ENCODE measurements at places on chromosomes 12 and 14.

GRCh38 chr12:109134186-109134917 is 18.0 kb downstream of the ACACB start:
- DNase-seq, result no peak

GRCh38 chr14:61129168-61129745 is 148.2 kb downstream of the SLC38A6 start:
- DNase-seq, result no peak

GRCh38 chr12:65022421-65022820 is 98.7 kb downstream of the WIF1 start:
- no peak for DNase-seq

DNA sequence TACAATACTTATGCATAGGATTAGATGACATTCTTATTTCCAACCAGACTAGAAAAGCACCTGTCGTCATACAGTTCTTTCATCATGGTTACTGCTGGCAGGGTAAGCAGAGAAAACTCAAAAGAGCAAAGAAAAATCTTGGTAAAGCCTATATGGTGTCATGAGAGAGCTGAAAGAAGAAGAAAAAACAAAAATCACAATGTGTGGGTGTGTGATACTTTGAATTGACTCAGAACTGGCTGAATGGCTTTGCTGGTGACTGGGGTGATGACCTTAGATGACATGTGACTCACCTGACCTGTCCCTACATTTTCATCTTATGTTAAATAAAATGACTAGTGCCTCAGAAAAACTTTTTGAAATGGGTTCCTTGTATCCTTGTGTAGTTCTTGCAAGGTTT is 278.1 kb upstream of the LMO3 start:
- no peak for DNase-seq

DNA sequence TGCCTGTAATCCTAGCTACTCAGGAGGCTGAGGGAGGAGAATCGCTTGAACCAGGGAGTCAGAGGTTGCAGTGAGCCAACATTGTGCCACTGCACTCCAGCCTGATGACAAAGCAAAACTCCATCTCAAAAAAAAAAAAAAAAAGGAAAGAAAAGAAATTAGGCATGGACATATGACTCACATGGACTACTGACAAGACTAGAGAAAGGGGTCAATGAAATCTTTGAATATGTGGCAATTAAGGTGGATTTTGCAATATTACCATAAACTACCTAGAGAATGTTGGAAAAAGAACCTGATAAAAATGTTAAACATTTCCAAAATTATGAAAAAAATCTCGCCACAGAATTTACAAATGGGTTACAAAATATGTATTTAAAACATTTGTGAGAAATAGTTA is 873.6 kb downstream of the C12orf50 start:
- DNase-seq, result no peak

DNA sequence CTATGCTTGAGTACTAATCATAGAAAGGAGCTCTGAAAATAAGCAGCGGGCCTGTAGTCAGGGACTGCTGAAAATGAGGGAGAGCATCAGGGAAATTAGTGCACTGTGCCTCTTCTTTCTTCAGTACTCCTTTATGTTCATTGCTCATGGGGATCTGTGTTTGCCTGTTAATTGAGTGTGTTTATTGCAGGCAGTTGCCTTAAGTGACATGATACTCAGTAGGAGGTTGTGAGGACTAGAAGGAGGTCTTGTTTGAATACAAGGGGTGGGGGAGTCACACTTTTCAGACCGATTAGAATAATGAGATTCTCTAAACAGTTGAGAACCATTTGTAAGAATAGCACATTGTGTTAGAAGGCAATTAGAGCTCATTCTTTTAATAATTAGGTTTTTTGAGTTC is 102.6 kb upstream of the SLCO1C1 start:
- DNase-seq, result no peak

GRCh38 chr12:573232-573631 is 90.0 kb downstream of the NINJ2 start:
- DNase-seq, result no peak

- no peak for DNase-seq
Measured at GRCh38 chr12:11780521-11781101, 131.1 kb downstream of the ETV6 start.

- no peak for DNase-seq
Measured at GRCh38 chr14:51307551-51307950, 67.5 kb downstream of the TMX1 start.

DNA sequence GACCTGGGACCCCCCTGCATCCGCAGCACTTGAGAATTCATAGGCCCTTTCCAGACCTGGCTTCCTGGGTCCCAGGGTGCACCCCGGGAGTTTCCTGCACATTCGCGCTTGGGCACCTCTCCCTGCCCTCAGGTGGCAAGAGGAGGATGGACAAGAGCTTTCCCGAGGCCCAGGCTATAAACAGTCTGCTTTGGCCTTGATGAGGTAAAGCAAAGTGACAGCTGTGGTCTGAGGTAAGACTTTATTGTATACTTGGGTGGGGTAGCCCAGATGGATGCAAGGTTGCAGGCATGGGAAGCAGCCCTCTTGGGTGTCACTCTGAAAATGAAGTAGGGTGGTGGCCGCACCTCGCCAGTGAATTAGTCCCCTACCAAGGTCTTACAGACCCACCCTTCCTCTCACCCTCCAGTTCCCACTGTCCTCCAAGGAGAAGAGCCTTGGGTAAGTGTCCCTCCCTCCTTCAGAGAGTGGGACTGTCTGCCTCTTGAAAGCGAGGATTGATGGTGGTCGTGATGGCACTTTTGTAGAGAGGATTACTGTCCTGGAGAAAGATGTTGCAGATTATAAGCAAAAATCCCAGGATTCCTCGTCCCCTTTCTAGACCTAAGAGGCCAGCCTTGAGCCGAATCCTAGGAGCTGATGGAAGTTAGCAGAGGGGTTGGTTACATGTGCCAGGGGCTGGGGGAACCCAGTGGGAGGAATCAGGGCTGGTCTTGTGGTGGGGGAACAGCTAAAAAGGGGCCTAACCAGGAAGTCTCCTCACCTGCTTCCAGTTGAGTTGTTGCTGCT is 10.6 kb upstream of the CSAD start:
- DNase-seq, result no peak

DNA sequence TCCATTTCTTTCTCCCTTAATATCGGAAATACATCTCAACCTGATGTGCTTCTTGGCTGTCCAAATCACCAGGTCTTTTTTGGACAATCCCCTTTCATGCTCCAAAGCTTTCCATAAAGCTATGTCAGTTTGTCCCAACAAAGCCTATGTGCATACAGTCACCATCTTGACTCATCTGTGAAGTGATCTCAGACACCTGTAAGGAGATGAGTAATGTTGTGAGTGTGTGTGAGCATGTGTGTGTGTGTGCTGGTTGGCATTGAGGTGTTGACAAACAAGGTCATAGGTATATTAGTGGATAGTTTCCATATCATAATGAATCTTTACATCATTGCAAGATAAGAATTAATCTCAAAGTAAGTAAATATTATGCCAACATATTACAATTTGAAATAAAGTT is 1243.3 kb upstream of the SEL1L start:
- DNase-seq, result no peak

DNA sequence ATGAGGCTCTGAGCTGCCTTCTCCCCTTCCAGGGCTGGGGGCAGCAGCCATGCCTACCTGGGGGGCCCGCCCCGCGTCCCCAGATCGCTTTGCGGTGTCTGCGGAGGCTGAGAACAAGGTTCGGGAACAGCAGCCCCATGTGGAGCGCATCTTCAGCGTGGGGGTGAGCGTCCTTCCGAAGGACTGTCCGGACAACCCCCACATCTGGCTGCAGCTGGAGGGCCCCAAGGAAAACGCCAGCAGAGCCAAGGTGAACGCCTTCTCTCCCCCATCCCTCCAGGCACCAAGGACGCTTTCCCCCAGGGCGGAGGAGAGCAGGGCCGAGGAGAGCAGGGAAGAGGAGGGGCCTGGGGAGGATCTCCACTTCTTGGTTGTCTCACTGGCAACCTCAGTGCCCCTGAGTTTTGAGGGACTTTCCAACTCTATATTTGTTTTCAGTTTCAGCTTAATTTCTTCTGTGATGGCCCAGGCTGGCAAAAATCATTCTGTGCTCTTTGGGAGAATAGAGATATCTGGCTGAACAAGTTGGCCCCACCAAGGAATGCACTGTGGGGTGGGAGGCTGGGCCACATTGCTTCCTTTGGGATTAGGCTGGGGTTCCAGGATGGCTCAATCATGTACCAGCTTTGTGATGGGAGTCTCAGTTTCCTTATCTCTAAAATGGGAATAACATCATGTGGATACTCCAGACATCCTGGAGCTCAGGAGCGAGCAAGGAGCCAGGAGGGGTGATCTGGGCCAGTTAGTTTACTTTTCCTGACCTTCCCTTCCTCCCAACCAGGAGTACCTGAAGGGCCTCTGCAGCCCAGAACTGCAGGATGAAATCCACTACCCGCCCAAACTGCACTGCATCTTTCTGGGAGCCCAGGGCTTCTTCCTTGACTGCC is 1.2 kb downstream of the KHNYN start:
- peak; percentile 81 for DNase-seq

GRCh38 chr12:20985399-20985798 is 145.6 kb upstream of the SLCO1B1 start:
- no peak for DNase-seq

GRCh38 chr12:52710730-52711129 is 7.4 kb upstream of the KRT77 start:
- no peak for DNase-seq

- DNase-seq, result no peak
Measured at GRCh38 chr12:112855375-112855774, 51.4 kb upstream of the OAS1 start.

DNA sequence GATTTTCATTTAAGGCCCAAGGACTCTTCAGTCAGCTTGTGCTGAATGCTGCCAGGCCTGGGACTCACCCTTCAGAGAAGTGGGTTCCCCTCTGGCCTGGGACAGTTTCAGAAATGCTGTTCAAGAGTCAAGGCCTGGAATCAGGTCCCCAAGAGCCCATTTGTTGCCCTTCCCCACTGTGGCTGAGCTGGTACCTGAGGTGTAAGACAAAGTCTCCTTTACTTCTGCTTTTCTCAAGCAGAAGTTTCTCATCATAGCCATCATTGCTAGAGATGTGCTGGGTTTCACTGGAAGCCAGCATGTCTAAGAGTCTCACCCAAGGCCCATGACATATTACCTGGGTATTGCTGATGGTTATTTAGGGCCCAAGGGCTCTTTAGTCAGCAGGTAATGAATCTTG is 8.9 kb downstream of the FANCM start:
- DNase-seq, result no peak

GRCh38 chr14:104547310-104547997 is 32.1 kb upstream of the C14orf180 start:
- no peak for DNase-seq

DNA sequence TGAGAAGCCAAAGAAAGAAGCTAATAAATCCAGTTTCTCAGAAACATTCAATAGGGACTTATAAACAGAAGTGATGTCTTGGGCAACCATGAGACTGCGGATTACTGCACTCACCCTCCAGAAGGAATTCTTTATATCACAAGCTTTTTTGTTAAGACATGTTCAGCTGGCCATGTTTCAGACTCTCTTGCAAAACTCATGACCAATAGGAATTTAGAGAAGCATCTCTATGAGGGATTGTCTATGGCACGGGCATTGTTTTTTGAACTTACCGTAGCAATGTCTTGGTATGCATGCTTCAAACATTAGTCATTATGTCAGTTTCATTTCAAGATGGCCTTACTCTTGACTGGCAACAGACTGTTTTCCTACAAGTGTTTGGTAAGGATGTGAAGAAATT is 15.5 kb upstream of the ZNF268 start:
- no peak for DNase-seq

- DNase-seq, result no peak
Measured at GRCh38 chr12:100955139-100955538, 160.6 kb downstream of the ANO4 start.

GRCh38 chr12:59716043-59716442 is 120.2 kb downstream of the SLC16A7 start:
- no peak for DNase-seq

- no peak for DNase-seq
Measured at GRCh38 chr14:78469947-78470346, 299.8 kb downstream of the NRXN3 start.

- no peak for DNase-seq
Measured at GRCh38 chr12:27618836-27619235, 77.4 kb upstream of the REP15 start.

DNA sequence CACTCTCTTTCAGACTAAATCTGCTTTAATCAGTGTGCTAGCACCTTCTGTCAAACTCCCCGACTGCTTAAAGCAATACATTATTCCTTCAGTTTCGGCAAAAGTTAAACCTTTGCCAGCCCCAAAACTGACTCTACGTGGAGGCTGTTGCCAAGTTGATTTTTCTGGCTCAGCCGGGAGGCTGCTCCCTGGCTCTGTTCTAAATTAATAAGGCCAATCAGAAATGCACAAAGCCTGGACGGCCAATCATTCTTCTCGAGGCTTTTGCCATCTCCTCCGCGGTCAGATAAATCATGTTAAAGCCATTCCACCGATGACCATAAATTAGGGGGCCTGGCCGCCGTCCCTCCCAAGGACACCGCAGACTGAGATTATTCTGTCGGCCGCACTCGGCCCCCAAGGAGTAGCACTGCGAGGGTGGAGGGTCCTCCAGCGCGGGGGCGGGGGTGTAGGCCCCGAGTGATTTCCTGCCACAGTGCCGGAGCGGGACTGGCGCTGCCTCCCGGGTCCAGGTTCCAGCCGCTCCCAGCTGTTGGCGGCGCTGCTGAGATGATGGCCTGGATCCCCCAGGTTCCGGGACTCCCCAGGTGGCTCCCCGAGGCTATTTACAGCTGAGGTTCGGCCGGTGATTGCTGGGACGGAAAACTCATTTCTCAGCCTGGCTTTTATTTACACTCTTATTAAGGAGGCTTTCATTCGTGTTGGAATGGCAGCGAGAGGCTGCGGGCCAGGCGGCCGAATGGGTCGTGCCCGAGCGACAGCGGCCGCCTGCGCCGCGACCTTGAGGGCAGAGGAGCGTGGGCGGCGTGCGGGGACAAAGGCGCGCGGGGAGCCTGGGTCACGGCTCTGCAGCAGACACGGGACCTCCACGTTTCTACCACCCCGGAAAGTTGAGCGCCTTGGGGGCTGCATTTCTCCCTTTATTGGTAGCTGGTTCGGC is 165.1 kb downstream of the MON2 start:
- DNase-seq, result peak; percentile 35

- no peak for DNase-seq
Measured at GRCh38 chr14:55803873-55804553, 224.0 kb downstream of the KTN1 start.

- DNase-seq, result no peak
Measured at GRCh38 chr14:23828616-23829015, 125.0 kb upstream of the DHRS4 start.

- DNase-seq, result no peak
Measured at GRCh38 chr14:39015964-39016577, 87.0 kb downstream of the SEC23A start.

DNA sequence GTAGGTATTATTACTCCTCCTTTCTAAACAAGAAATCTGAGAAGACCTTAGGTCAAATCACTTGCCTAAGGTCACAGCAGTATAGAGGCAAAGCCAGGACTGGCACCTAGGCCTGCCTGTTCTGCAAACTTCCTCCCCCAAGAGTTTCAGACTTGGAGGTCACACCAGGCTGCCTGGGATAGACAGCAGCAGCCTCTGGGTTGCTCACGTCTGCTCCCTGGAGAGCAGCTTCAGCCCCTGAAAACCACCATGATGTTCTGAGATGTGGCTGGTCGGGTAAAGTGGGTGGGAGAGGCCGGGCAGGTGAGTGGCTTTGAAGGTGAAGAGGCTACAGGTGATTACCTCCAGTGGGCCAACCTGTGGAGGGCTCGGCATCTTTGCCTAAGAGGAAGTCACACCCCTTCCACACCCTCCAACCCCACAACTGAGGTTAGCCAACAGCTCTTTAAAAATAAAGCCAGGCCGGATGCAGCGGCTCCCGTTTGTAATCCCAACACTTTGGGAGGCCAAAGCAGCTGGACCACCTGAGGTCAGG is 37.0 kb upstream of the PNMA1 start:
- DNase-seq, result no peak
